ENCODE measurements at places on chromosomes 4 and X.

- no peaks in the 10 kb centered on the region for H3K27me3 ChIP-seq
- H3K4me1 ChIP-seq, result no peaks in the 10 kb centered on the region
- H3K27ac ChIP-seq, result no peak overlapping the region
These were observed 242.5 kb upstream of the PRPS2 start for GRCh38 chrX:12548746-12549145.

GRCh38 chr4:26083987-26084386 is 170.0 kb downstream of the SMIM20 start:
- peaks cover 59% of the 10 kb centered on the region for H3K4me1 ChIP-seq
- no peak overlapping the region for H3K4me3 ChIP-seq
- H3K27me3 ChIP-seq, result no peaks in the 10 kb centered on the region
- DNase-seq, result no peak

GRCh38 chrX:20455001-20455400 is 188.3 kb upstream of the RPS6KA3 start:
- H3K36me3 ChIP-seq, result peaks cover 2% of the 10 kb centered on the region
- H3K27me3 ChIP-seq, result no peaks in the 10 kb centered on the region
- H3K27ac ChIP-seq, result no peak overlapping the region
- peaks cover 56% of the 10 kb centered on the region for H3K4me1 ChIP-seq
- H3K4me3 ChIP-seq, result no peak overlapping the region
- no peak for DNase-seq

- no peak overlapping the region for H3K27ac ChIP-seq
- H3K36me3 ChIP-seq, result no peaks in the 10 kb centered on the region
- no peaks in the 10 kb centered on the region for H3K27me3 ChIP-seq
- no peaks in the 10 kb centered on the region for H3K4me1 ChIP-seq
- DNase-seq, result no peak
These were observed 201.2 kb downstream of the MID1IP1 start for GRCh38 chrX:39002466-39002865.

DNA sequence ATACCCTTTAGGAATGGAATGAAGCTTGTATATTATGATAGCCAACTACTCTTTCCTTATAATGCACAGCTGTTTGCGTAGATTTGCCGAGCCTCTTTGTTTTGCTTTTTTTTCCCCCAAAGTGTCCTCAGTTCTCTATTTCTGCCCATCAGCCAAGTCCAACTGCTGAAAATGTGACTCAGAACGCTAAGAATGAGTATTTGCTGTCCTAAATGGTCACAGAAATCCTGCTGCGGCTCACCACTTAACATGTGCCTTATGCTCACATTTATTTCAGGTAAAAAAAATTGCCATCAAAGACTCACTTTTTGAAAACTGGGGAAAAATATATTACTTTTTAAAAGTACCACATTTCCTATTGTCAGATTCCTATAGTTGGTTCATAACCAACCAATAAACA is 36.9 kb downstream of the GABRA4 start:
- H3K27ac ChIP-seq, result no peak overlapping the region
- no peaks in the 10 kb centered on the region for H3K36me3 ChIP-seq
- no peak for DNase-seq

- peak overlapping the region; percentile 30 for H3K27ac ChIP-seq
- H3K27me3 ChIP-seq, result no peaks in the 10 kb centered on the region
- no peak overlapping the region for H3K4me3 ChIP-seq
- peaks cover 16% of the 10 kb centered on the region for H3K36me3 ChIP-seq
These were observed 10.3 kb downstream of the CYP4V2 start for GRCh38 chr4:186201535-186202230.

DNA sequence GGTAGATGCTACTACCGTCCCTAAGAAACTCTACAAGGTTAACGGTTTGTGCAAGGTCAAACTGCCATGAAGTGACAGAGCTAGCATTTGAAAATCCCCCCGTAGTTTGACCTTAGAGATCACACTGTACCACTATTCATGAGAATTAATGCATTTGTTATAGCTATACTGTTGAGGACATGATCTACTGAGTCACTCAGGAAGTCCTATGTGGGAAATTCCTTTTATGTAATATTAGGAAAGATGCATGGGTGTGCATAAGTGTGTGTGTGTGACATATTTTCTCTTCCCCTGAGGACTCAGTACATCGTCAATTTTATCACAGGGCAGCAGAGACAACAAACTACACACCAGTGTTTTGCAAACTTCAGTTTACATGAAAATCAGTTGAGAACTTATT is 141.1 kb downstream of the FBXW7 start:
- no peak overlapping the region for H3K27ac ChIP-seq
- peaks cover 12% of the 10 kb centered on the region for H3K36me3 ChIP-seq
- H3K27me3 ChIP-seq, result no peaks in the 10 kb centered on the region
- peaks cover 13% of the 10 kb centered on the region for H3K4me1 ChIP-seq

GRCh38 chr4:138751309-138751708 is 264.3 kb upstream of the NOCT start:
- no peak overlapping the region for H3K27ac ChIP-seq
- no peaks in the 10 kb centered on the region for H3K36me3 ChIP-seq
- H3K27me3 ChIP-seq, result no peaks in the 10 kb centered on the region
- H3K4me1 ChIP-seq, result no peaks in the 10 kb centered on the region
- no peak overlapping the region for H3K4me3 ChIP-seq
- DNase-seq, result no peak

- peak; percentile 46 for DNase-seq
- no peaks in the 10 kb centered on the region for H3K27me3 ChIP-seq
- H3K36me3 ChIP-seq, result peaks cover 59% of the 10 kb centered on the region
These were observed 2.4 kb downstream of the TMEM131L start for GRCh38 chr4:153468587-153468986.

DNA sequence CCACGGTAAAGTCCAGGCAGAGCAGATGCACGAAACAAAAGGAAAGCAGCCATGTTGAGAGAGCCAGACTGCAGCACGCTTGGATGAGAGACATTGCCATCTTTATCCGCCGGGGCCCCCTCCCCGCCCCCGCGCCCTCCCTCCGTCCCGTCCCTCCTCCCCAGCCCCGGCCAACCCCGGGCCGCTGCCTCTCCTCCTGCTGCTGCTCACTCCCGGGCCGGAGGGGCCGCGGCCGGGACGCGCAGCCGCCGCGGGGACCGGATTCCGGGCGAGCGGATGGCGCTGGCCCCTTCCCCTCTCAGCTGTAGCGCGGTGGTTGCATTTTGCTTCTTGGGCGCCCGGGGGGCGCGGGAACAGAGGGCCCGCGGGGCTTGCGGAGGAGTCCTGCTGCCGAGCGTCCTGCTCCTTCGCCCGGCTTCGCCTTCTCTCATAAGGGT is 542 bp downstream of the RNF150 start:
- H3K36me3 ChIP-seq, result no peaks in the 10 kb centered on the region
- peak overlapping the region; percentile 70 for H3K4me3 ChIP-seq
- peak; percentile 21 for DNase-seq
- no peak overlapping the region for H3K27ac ChIP-seq
- H3K4me1 ChIP-seq, result peaks cover 10% of the 10 kb centered on the region
- H3K27me3 ChIP-seq, result peaks cover 71% of the 10 kb centered on the region

DNA sequence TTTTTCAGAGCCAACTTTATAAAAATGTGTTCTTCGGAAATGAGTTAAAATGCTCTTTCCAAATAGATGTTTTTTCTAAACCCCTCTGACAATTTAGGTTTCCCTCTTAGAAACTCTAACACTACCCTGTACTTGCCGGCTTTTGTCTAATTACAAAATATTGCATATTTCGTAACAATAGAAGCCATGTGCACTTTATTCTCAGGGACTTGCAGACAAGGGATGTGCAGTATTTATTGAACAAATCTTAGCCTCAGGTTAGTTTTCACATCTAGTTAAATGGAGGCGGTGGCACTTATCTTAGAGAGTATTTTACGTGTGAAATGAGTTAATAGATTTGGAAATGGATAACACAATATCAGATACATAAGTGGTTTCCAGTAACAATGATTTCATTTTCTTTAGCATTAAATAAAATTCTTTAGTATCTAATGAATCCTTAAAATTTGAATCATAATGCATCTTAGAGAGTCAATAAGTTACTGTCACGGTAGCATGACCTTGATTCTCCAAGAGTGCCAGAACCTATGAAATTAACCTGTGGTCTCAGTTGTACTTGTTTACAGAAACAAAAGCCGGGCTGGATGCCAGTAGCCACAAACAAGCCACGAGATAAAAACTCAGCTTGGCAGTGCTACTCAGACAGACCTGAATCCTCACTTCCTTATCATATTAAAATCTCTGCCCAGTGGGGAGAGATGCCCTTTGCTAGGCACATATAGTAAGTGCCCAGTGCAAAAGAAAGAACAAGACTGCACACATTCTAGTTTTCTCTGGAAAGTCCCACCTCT is 772 bp upstream of the PABPC4L start:
- H3K27ac ChIP-seq, result no peak overlapping the region
- DNase-seq, result no peak
- no peak overlapping the region for H3K4me3 ChIP-seq
- H3K27me3 ChIP-seq, result no peaks in the 10 kb centered on the region
- H3K4me1 ChIP-seq, result no peaks in the 10 kb centered on the region

DNA sequence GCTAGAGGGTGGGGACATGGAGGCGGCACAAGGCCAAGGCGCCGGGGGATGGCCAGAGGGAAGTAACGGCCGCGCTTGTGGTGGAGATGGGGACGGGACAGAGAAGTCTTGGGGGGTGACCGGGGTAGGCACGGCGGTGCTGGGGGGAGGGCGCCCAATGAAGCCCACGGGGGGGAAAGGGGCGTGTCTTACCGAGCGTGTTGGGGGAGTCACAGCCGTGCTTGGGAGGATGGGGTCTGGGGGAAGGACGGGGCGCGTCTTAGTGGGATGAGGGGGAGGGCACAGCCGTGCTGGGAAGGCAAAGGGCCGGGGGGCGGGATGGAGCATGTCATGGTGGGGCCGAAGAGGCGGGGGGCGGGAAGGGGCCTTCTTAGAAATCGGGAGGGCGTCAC is 952 bp downstream of the ARSD start:
- H3K4me1 ChIP-seq, result peaks cover 4% of the 10 kb centered on the region
- H3K36me3 ChIP-seq, result no peaks in the 10 kb centered on the region
- no peak for DNase-seq
- H3K27ac ChIP-seq, result no peak overlapping the region
- peaks cover 4% of the 10 kb centered on the region for H3K27me3 ChIP-seq
- peak overlapping the region; percentile 79 for H3K4me3 ChIP-seq

GRCh38 chrX:154033848-154034247 is 14.1 kb upstream of the IRAK1 start:
- H3K4me1 ChIP-seq, result peaks cover 9% of the 10 kb centered on the region
- H3K36me3 ChIP-seq, result peaks cover 14% of the 10 kb centered on the region
- DNase-seq, result no peak
- no peak overlapping the region for H3K4me3 ChIP-seq
- no peaks in the 10 kb centered on the region for H3K27me3 ChIP-seq
- H3K27ac ChIP-seq, result no peak overlapping the region

- H3K36me3 ChIP-seq, result no peaks in the 10 kb centered on the region
- no peak overlapping the region for H3K4me3 ChIP-seq
- H3K4me1 ChIP-seq, result no peaks in the 10 kb centered on the region
- no peak overlapping the region for H3K27ac ChIP-seq
These were observed 92.0 kb downstream of the PHEX start for GRCh38 chrX:22124098-22124497.

- no peaks in the 10 kb centered on the region for H3K36me3 ChIP-seq
- H3K4me1 ChIP-seq, result no peaks in the 10 kb centered on the region
- no peak for DNase-seq
- no peaks in the 10 kb centered on the region for H3K27me3 ChIP-seq
- H3K4me3 ChIP-seq, result no peak overlapping the region
These were observed 730.3 kb downstream of the TRIML1 start for GRCh38 chr4:188869581-188869980.

DNA sequence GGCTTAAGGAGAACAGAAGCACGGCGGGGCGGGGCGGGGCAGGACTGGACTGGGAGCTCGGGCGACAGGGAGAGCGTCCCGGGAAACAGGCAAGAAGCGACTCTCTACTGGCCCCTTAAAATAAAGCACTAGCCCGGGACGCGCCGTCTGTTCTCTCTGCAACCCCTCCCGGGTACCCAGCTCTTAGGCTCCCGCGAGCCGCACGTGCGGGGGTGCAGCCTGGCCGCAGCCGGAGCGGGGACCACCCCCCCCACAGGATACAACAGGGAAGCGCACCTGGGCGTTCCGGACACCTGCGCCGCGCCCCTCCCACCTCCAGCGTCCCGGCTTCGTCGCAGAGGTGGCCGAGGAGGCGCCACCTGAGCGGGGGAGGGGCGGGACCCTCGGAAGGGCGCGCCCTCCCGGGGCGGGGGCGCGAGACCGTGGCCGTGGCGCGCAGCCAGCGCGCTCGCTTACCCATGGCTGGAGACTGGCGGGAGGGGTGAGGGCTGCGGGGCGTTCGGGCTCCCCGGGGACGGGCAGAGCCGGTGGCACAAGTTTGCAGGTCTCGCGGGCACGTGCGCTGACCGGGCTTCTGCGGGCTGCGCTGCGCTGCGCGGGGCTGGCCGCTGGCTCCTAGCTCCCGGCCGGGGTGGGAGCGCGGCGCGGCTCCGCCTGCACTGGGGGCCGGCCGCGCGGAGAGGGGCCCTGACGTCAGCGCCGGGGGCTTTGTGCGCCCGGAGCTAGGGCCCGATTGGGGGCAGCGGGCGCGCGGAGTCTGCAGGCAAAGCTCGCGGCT is 91.5 kb downstream of the GEMIN8 start:
- DNase-seq, result no peak
- peaks cover 29% of the 10 kb centered on the region for H3K27me3 ChIP-seq
- peak overlapping the region; percentile 45 for H3K4me3 ChIP-seq
- no peak overlapping the region for H3K27ac ChIP-seq
- H3K36me3 ChIP-seq, result no peaks in the 10 kb centered on the region
- no peaks in the 10 kb centered on the region for H3K4me1 ChIP-seq

DNA sequence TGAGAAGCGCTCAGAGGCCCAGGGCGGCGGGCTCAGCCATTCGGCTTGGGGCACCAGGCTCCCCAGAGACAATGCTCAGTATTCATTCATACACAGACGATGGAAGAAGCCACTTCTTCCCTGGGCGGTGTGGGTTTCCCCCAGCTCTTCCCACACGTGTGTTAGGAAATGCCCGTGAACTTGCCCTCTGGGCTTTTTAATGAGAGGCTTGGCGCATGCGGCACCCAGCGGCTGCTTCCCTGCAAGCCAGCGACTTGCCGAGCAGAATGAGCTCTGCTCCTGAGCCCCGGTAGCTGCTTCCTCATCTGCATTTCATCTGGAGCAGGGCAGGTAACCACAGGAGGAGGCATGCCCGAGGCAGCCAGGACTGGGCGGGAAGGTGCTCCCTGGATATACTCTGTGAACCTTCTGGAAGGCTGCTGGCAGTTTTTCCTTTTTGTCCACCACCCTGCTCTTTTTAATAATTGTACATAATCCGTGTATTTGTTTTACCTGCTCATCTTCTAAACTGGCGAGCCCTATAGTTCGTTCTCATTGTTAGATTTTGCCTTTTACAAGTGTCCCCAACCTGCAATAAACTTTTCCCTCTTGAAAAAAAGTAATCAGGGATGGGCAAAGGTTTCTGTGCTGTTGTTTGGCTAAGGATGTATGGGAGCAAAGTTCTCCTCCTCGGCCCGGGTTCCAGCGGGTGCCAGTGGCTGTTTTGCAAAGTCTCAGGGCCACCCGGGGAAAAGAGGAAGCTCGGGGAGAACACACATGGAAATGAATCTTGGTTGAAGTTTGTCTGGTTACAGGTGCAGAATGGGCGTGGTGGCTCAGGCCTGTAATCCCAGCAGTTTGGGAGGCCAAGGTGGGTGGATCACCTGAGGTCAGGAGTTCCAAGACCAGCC is 178.8 kb downstream of the DCLK2 start:
- H3K36me3 ChIP-seq, result no peaks in the 10 kb centered on the region
- no peaks in the 10 kb centered on the region for H3K4me1 ChIP-seq

Measured in activated CD8-positive, alpha-beta T cell treated with anti-CD3 and anti-CD28 coated beads, Interleukin-2, amount 10 ng/mL, durations not matched to agents 7 days and 5 days (primary cell).